ENCODE measurements at places on chromosomes 7 and 10.
A peak's percentile ranks its signal among the peaks of the same experiment; 100 is the strongest.

GRCh38 chr7:100739934-100740333 lies 6.5 kb downstream of the ZAN start:
- H3K4me1 ChIP-seq, result no peaks in the 10 kb centered on the region
- H3K4me3 ChIP-seq, result no peak overlapping the region
- no peaks in the 10 kb centered on the region for H3K27me3 ChIP-seq
- H3K36me3 ChIP-seq, result no peaks in the 10 kb centered on the region
- DNase-seq, result no peak

GRCh38 chr7:7176406-7177043 lies 5.8 kb upstream of the C1GALT1 start:
- H3K36me3 ChIP-seq, result no peaks in the 10 kb centered on the region
- H3K4me3 ChIP-seq, result no peak overlapping the region
- no peak for DNase-seq
- H3K27me3 ChIP-seq, result no peaks in the 10 kb centered on the region
- H3K27ac ChIP-seq, result no peak overlapping the region

GRCh38 chr10:99535764-99536337 lies 3.1 kb downstream of the NKX2-3 start:
- DNase-seq, result no peak
- H3K27ac ChIP-seq, result peak overlapping the region; percentile 46
- H3K27me3 ChIP-seq, result peaks cover 94% of the 10 kb centered on the region

- no peaks in the 10 kb centered on the region for H3K4me1 ChIP-seq
- H3K36me3 ChIP-seq, result no peaks in the 10 kb centered on the region
- no peak overlapping the region for H3K4me3 ChIP-seq
- H3K27me3 ChIP-seq, result no peaks in the 10 kb centered on the region
- H3K27ac ChIP-seq, result no peak overlapping the region
Measured at GRCh38 chr10:15251791-15252380, 83.4 kb upstream of the NMT2 start.

DNA sequence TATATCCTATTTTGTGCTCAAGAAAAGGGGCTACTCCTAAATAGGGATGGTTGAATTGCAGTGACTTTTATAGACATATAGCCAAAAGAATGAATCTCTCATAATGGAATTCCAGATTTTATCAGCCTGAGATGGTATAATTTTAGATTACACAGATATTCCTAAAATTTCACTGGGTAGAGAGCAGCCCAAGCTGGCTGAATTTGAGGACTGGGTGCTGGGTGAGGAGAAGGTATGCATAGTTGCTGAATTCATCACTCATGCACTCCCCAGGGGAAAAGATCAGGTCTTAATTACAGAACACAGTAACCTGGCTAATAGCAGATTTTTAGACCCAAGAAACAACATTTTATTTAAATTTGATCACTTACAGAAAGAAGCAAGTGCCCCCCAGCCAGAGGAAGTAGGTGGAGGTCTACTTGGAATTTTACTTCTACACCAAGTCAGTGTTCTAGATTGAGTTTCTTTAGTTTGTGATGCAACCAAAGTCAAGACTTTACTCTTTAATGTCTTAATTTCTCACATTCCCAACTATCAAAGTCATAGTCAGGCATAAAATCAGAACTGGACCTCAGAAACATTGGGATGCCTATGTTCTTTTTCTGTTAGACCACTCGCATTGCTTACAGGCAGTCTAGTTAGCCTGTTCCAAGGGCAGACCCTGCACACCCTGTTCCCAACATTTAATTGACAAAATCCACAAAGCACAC lies 337.4 kb upstream of the PODXL start:
- no peaks in the 10 kb centered on the region for H3K27me3 ChIP-seq
- DNase-seq, result no peak
- no peaks in the 10 kb centered on the region for H3K4me1 ChIP-seq
- no peak overlapping the region for H3K4me3 ChIP-seq

DNA sequence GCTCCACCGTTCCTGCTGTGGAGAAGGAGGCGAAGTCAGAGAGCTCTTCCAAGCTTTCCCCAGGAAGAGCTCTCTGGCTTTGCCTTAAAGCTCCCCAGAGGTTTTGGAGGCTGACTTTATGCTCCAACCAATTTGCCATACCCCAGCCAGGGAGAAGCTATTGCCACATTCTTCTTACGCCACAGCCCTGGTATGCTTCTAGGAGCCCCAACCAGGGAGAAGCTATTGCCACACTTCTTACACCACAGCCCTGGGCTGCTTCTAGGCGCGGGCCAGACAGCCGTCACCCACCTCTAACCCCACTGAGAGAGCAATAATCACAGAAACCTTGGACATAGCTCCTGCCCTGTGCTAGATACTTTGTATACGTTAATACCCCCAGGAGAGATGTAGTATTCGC lies 951 bp downstream of the ELOVL3 start:
- peaks cover 19% of the 10 kb centered on the region for H3K27me3 ChIP-seq
- no peak overlapping the region for H3K27ac ChIP-seq
- H3K4me1 ChIP-seq, result peaks cover 15% of the 10 kb centered on the region
